ENCODE measurements at places on chromosomes 3 and 15.

GRCh38 chr3:14471016-14471415 lies 68.6 kb downstream of the SLC6A6 start:
- DNase-seq = no peak

- peak; percentile 83 for DNase-seq
Observed at GRCh38 chr15:70559265-70560239, 203.8 kb downstream of the UACA start.

- no peak for DNase-seq
Observed at GRCh38 chr3:34070831-34071585, 272.6 kb downstream of the PDCD6IP start.

DNA sequence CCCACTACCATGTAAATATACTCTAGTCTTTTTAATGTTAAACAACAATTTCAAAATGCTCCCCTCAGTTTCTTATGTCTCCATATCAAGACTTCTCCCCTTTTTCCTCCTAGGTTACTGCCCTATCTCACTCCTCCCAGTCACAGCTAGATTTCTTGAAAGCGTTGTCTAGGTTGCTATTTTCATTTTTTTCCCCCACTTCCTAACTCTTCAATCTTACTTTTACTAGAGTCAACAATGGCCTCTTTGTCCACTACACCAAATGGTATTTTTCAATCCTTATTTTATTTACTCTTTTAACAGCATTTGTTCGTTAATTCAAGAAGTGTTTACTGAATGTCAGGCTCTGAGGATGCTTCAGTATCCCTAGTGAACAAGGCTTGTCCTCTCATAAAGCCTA lies 84.4 kb downstream of the VPS8 start:
- no peak for DNase-seq

DNA sequence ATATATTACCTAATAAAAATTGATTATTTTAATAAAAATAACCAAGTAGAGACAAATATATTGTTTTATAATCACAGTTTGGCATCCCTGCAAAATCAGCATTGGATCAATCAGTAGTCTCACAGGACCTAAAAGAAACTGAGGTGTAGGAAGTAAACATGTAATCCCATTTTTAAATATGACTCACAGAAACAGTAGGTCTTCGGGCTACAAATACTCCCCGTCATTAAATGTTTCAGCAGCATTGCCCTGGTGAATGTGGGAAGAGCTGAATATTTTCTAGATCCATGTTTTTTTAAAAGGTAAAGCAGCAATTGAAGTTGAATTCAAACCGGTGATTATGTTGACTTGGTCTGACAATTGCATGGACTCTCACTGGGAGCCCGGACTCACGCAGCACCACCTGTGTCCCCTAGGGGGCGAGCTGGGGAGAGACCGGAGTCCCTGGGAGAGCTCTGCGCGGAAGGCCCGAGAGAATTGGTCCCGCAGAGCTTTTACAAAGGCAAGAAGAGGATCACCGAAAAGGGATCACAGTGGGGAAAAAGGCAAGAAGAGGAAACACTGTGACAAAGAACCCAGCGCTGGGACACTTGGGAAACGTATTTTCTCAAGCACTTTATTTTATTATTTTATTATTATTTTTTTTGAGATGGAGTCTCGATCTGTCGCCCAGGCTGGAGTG lies 17.2 kb upstream of the USP3 start:
- DNase-seq = peak; percentile 86

GRCh38 chr3:156543043-156543555 lies 11.8 kb downstream of the SSR3 start:
- DNase-seq = no peak

DNA sequence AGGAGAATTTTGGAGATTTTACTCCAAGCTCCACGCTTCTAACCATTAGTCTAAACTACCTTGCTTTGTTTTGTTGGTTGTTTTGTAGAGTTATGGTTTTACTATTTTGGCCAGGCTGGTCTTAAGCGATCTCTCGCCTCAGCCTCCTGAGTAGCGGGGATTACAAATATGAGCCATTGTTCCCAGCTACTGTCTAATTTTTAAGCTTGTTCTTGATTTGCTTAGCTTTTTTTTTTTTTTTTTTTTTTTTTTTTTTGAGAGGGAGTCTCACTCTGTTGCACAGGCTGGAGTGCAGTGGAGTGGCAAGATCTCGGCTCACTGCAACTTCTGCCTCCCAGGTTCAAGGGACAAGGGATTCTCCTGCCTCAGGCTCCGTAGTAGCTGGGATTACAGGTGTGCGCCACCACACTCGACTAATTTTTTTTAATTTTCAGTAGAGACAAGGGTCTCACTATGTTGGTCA lies 28.5 kb downstream of the EFCAB12 start:
- peak; percentile 62 for DNase-seq

- DNase-seq = no peak
Observed at GRCh38 chr15:48478581-48478980, 147.4 kb downstream of the DUT start.

DNA sequence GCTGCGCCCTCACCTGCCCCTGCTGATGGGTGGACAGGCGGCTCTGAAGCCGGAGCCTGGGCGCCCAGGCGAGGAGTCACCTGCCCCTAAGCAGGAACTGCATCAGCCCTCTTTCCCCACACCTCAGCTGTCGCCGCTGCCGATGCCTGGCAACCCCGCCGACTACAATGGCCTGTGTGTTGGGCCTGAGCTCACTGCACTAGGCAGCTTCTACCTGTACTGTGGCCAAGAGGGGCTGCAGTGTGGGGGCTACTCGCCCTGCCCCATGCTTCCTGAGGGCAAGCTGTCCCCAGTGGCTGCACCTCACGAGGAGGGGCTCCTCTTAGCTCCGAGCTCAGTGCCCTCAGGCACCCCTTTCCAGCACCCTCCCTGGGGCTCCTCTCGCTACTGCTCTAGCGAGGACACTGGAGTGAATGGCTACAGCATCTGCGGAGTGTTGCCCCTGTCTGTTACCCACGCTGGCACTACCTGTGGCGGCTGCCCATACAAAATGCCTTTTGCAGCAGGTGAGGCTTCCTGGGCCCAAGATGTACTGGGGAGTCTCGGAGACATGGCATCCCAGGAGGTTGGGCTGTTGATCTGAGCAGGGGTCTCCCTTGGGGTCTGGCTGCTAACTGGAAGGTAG lies 11.3 kb upstream of the CHST14 start:
- DNase-seq = no peak

- no peak for DNase-seq
Observed at GRCh38 chr15:33807665-33808064, 160.6 kb upstream of the CHRM5 start.

- peak; percentile 25 for DNase-seq
Observed at GRCh38 chr3:146218880-146219866, 31.7 kb downstream of the PLSCR4 start.

DNA sequence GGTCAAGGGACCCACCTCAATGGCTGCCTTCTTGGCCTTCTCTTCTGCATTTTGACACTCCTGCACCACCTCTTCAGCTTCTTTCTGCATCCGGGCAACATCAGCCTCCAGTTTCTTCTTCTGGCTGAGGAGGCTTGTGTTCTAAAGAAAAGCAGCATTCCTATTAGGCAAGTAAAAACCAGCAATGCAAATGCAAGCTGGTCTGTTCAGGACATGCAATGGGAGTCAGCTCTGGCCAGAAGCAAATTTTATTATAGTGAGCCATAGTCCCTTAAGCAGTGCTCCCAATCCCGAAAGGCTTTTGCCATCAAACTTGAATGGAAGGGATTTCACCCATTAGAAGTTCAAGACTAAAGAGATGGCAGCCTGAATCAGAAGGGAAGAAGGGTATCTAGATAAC lies 97.7 kb downstream of the HHLA2 start:
- DNase-seq = no peak

DNA sequence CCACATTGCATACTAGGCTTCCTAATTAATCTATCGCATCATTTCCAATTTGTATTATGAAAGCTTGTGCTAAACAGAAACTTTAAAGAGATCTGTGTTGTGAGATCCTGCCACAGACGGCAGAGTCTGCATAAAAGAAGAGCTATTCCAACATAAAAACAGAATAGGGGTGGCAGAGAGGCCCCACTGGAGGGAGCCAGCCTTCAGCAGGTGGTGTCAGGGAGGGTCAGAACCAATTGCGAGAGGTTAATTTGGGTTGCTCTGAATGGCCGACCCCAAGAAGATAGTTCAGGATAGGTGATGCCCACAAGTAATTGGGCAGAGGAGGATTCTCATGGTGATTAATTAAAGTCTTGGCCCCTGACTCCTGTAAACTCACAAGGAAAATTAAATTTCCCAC lies 74.8 kb downstream of the DCLK3 start:
- no peak for DNase-seq

DNA sequence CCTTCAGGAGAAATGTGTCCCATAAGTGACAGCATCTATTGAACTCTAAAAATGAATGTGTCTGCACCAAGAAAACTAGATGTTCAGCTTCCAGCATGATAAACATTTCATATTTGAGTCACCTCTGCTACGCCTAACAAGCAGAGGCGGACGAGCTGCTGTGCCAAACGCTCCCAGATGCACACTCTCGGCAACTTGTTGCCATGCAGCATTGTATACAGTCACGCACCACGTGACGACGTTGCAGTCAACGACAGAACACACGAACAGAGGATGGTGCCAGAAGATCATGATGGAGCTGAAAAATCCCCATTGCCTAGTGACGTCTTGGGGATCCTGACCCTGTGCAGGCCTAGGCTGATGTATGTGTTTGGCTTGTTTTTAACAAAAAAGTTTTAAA lies 137.5 kb downstream of the XXYLT1 start:
- DNase-seq = no peak

DNA sequence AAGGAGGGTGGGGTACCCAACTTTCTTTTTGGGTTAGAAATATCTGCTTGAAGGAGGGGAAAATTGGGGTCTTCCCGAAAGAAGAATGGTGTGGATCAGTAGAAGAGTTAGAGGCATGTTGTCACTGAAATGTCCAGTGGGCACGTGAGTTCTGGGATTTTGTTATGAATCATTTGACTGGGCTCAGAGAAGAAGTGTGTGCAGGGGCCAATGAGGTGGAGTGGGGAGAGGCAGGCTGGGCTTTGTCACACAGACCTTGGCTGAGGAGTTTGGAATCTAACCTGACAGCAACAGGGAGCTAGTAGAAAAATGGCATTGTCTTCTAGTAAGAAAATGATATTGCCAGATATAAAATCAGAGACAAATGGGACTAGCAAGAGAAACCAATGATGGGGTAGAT lies 436.8 kb downstream of the MFSD1 start:
- no peak for DNase-seq

DNA sequence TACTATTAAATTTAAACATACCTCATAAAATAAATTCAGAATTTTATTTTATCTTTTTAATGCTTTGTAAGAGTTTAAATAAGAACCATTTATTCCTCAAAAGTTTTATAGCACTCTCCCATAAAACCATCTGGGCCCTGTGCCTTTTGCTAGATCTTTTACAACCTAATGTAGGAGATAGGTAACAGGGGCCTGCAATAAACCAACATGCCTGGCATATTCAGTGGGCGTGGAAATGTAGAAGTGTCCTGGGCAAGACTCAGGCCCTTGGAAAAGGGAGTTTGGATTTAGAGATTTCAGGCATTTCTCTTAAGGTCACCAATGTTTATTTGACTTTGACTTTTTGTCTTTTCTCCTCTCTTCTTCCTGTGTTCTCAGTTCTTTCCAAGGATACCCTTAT lies 46.4 kb downstream of the POMGNT2 start:
- DNase-seq = no peak

- no peak for DNase-seq
Observed at GRCh38 chr15:88269356-88270062, 13.0 kb upstream of the NTRK3 start.

- peak; percentile 87 for DNase-seq
Observed at GRCh38 chr3:43256714-43257461, 29.5 kb upstream of the SNRK start.

- DNase-seq = no peak
Observed at GRCh38 chr3:122502941-122503340, 11.8 kb downstream of the KPNA1 start.

GRCh38 chr15:83449937-83450506 lies 2.9 kb downstream of the SH3GL3 start:
- no peak for DNase-seq

- DNase-seq = peak; percentile 44
Observed at GRCh38 chr3:109023656-109024254, 70.1 kb upstream of the GUCA1C start.

DNA sequence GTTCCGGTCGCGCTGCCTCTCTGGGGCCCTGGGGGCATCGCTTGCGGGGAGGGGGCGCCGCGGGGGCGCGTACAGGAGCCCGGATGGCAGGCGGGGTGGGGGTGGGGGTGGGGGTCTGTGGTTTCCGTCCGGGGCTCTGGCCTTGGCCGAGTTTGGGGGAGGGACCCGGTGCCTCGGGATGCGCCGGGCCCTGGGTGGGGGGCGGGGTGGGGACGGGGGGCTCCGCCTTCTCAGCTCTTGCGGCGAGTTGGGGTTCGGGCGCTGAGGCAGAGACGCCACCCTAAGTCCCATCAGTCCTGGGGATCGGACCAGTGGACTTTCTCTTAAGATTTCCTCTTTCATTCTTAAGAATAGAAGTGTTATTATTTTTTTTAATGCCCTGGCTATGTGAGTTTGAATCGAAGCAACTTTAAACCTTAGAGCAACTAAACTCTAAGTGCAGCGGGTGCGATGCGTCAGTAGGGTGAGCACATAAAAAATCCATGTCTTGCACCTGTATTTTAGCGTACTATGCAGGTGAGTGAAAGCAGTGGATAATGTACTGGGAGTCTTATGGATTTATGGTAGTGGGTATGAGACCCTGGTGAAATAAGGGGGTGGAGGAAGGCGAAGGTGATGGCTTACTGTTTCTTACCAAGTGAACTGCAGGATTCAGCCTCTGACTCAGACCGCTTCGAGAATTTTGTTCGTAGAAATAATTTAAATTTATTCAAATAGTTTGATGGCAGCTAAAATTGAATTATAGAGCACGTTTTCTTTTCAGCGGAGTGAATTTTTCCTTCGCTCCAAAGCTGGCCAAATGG lies 762 bp downstream of the CTNNB1 start:
- peak; percentile 68 for DNase-seq

DNA sequence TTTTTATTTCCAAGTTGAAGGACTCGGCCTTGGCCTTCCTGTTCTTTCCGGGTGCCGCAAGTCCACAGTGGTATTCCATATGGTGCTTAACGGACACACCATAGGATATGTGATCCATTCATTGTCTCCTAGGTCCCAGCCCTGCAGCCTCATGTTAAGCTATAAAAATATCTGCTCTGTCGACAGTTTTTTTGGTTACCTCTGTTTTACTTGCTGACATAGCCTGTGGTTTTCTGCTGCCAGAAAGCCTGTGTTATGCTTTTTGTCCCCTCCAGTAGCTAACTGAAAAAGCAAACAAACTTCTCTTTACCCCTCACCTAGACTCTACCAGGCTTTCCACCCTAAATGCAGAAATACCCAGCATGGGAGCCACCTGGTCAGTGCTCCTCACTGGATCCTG lies 5.3 kb downstream of the INAFM2 start:
- DNase-seq = no peak

DNA sequence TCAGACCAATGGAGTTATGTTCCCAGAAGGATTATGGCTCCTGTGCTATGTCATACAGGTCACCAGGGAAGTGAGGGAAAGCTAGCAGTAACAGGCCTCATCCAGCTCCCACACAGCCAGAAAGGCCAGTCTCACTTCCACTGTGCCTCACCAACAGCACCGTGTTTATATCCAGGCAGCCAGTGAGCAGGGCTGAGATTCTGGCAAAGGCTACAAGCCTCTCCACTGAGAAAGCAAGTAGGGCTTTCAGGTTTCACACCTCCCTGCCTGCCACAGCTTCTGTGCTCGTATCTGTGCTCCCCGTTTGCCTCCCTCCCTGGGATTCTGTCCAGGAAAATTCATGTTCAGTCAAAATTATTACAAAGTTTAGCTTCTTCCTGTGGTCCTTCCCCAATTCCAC lies 14.9 kb upstream of the CFAP20DC start:
- DNase-seq = no peak

All from NB4 (cell line).